NCI-H774 (cell line): ENCODE measurements at places on chromosomes 12 and 14.

- no peak for DNase-seq
These were observed 12.6 kb downstream of the SLC25A29 start for GRCh38 chr14:100293497-100294212.

DNA sequence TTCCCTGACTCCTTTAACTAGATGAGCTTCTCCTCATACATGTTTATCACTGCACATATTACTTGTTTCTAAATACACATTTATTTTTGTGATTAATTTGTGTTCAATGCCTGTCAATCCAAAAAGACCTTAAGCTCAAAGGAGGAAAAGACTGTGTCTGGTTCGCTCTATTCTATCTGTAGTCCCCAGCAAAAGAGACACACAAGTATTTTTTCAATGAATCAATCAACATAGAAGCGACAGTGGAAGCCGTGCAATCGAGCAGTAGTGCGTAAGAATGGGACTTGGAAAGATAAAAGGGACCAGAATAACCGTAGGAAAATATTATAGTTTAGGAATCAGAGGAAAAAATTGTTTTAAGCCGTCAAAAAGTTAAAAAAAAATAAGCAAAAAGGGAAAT, 951 bp downstream of the WDHD1 start:
- no peak for DNase-seq

GRCh38 chr12:78494911-78495310, 369.7 kb upstream of the SYT1 start:
- no peak for DNase-seq

DNA sequence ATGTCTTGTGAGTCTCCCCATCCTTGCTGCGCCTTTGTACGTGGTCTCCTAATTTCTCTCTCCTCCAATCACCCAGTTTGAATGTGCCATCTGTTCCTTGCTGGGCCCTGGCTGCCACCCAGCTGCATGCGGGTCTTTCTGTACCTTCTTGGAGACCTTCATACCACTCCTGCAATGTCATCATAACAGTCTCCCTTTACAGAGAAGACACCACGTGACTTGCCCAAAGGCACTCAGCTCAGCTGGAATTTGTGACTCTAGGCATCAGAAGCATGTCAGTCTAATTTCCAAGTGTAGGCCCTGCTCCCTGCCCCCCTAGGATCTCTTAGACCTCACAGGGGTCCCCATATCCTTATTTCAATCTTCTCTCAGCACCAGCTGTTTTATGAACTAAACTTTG, 284.2 kb downstream of the TTC8 start:
- DNase-seq = no peak
